ENCODE measurements at places on chromosomes 5 and 9.

GRCh38 chr5:107526270-107526937 is 144.3 kb downstream of the EFNA5 start:
- no peak for DNase-seq

DNA sequence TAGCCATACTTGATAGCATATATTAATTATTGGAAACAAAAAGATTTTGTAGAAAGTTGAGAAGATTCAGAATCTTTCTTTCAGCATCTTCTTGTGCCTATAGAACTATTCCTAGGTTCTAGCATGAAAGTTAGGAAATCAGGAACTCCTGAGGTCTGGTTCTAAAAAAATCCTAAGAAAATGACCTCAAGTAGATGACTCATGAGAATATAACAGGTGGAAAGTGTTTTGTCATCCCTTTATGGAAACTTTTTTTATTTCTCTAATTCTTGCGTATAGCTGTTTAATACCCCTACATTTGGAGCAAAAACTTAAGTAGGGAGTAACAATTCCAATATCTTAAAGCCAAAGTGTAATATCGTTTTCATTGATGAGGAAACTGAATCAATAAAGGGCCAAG is 574.1 kb downstream of the NR2F1-AS1 start:
- no peak for DNase-seq

DNA sequence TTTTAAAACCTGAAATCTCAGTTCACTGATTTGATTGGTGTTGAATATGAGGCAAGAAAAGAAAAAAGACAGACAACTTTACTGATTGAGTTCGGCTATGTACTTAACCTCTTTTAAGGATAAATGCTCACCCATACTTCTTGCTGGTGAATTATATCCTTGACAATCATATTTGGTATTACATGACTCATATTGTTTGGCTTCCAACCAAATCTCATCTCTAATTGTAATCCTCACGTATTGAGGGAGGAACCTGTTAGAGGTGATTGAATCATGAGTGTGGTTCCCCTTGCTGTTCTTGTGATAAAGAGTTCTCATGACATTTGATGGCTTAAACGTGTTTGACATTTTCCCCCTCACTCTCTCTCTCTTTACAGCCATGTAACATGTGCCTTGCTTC is 255.6 kb upstream of the IZUMO3 start:
- DNase-seq = no peak

DNA sequence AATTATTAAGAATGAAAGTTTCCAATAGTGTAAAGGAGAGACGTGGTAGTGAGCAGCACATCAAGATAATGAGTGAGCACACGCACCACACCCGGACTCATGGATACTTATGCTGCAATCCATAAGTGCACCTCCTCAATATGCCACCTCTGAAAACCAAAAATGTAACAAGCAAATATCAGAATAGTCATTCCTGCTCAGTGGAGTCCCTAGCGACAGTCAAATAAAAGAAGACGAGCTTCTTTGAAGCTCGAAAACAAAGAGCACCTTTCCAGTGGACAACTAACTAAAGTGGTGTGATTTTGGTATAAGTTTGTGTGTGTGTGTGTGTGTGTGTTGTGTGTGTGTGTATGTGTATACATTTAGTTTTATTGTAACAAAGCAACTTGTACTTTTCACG is 241.3 kb downstream of the DEPDC1B start:
- no peak for DNase-seq

- no peak for DNase-seq
Measured at GRCh38 chr5:80644900-80645299, 9.6 kb upstream of the MSH3 start.

GRCh38 chr5:90767710-90768109 is 209.1 kb downstream of the ADGRV1 start:
- DNase-seq = no peak

Data from HL-60 (cell line).